ENCODE measurements at places on chromosomes 1 and 21. TPM values are rescaled to one million over a fixed set of nuclear protein-coding genes. Genes with fewer than 3 reads are reported as not detected.

ADORA3 gene
- polyA plus RNA-seq, result 0.62 TPM

EPS8L3 gene
- polyA plus RNA-seq, result 1.5 TPM

LENEP gene
- polyA plus RNA-seq, result 0.51 TPM

UMODL1 gene
- polyA plus RNA-seq, result 0.34 TPM

SNX7 gene
- 28.9 TPM for polyA plus RNA-seq

FCRL6 gene
- 0.61 TPM for polyA plus RNA-seq

ATP1A2 gene
- 13.6 TPM for polyA plus RNA-seq

MPZ gene
- polyA plus RNA-seq, result 3.2 TPM

PLA2G2F gene
- not detected for polyA plus RNA-seq

ZSWIM5 gene
- 4.7 TPM for polyA plus RNA-seq

NPL gene
- polyA plus RNA-seq, result 10.6 TPM

ANKRD65 gene
- 37.3 TPM for polyA plus RNA-seq

CACHD1 gene
- 34.4 TPM for polyA plus RNA-seq

All from right lung (tissue), 10 donors.